Foreskin fibroblast (primary cell): ENCODE measurements at places on chromosomes 3 and 15.

DNA sequence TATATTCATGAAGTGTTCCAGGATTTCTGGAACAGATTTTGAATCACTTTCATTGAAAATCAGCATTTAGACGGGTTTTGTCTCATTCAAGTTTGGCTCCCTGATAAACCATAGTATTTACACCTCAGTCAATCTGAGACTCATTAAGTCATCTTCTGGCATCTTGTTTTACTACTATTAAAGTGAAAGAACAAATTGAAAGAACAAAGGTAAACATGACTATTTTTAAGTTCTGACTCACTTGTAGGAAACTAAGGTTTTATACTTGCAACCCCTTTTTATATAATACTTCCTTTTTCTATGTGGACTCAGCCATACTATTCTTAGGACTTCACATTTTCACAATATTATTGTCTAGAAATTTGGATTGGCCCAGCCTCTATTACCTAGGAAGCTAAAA, 854.4 kb downstream of the SQOR start:
- peak; percentile 0 for DNase-seq

DNA sequence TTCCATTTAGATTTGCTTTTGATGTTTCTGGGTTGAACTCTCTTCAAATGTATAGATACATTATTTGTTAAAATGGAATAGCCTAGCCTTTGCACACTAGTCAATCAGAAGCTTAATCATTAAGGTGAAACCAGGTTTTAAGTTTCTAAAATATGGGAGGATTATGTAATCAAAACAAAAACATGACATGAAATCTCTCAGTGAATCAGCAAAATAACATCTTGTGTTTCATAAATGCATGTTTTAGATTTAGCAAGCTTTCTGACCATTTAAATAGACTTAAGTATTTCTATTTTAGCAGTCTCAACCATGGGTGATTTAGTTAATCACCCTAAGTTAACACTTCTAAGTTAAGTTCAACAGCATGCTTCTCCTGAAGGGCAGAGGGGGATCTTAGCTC, 11.3 kb downstream of the GTF2E1 start:
- DNase-seq = peak; percentile 15

GRCh38 chr3:186909078-186909853, 21.1 kb upstream of the ST6GAL1 start:
- DNase-seq = no peak

- DNase-seq = no peak
Observed at GRCh38 chr3:154095832-154096421, 25.3 kb upstream of the ARHGEF26 start.

GRCh38 chr3:128969993-128970739, 23.7 kb downstream of the CFAP92 start:
- peak; percentile 68 for DNase-seq

- no peak for DNase-seq
Observed at GRCh38 chr3:115469649-115470048, 153.7 kb upstream of the GAP43 start.

- no peak for DNase-seq
Observed at GRCh38 chr15:67917037-67917436, 77.2 kb upstream of the RNU6-1 start.

DNA sequence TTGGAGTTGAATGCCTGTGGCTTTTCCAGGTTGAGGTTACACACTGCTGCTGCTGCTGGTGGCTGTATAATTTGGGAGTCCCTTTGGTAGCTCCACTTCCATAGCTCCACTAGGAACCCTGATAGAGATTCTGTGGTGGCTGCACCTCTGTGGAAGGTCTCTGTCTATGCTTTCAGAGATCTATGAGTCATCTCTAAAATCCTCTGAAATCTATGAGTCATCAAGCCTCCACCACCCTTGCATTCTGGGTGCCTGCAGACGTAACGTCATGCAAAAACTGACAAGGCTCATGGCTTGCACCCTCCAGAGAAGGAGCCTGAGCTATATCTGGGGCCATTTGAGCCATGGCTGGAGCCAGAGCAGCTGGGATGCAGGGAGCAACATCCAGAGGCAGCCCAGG, 1037.0 kb upstream of the CFAP20DC start:
- DNase-seq = no peak

- no peak for DNase-seq
Observed at GRCh38 chr3:89434621-89435380, 327.4 kb downstream of the EPHA3 start.
